HepG2 (cell line): ENCODE measurements at places on chromosomes 1 and 21.

- no peak for DNase-seq
Observed at GRCh38 chr21:31332525-31332924, 11.5 kb downstream of the TIAM1 start.

DNA sequence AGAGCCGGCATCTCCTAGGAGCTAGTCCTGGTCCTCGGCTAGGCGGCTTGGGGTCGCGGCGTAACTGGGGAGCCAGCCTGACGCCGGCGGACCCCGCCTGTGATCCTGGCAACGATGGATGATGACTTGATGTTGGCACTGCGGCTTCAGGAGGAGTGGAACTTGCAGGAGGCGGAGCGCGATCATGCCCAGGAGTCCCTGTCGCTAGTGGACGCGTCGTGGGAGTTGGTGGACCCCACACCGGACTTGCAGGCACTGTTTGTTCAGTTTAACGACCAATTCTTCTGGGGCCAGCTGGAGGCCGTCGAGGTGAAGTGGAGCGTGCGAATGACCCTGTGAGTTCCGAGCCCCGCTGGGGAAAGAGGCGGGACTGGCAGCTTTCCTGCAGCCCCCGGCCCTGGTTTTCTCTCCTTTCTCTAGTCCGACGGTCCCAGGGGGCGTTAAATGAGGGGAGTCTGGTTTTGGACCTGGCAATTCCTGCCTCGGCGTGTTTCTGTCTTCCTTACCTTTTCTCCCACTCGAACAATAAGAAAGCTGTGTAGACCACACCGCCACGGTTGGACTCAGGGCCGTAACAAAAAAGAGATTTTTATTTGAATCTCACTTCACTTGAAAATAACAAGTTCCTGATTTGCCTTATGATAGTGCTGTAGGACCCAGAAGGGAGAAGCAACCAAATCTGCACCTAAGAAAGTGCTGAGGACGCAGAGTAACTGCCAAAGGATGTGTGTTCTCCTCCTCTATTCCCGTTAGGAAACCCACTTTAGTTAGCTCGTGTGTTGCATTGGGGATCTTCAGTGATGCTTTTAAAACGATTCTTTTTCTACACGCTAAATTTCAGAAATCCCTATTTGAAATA, at the start of gene SPRTN:
TSS of gene SPRTN (plus strand) at position 24 of the 859 bp plus-strand sequence. CDS start at position 115, 91 bp downstream.
- DNase-seq, result no peak

DNA sequence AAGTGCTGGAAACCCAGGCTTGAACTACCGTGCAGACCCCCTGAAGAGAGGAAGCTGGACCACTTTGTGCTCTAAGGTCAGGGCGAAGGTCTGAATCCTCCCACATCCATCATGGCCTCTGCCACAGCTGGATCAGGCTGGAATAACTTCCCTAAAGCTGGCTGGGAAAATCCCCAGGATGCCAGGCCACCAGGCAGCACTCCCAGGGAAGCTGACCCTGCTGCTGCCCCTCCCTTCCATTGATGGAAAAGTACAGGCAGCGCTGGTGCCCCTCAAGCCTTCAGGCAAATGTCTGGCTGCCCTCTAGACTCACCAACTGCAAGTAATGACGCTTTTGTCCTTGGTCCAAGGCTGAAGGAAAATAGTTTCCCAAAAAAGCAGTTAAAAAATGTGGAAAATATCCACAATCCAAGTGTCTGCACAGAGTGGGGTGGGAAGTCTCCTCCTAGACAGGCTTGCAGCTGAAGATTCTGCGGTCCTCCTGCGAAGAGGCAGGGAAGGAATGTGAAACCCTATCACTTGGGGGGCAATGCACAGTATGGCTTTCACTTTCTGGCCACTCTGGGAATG, 39.9 kb upstream of the TSPAN2 start:
- no peak for DNase-seq

- DNase-seq, result no peak
Observed at GRCh38 chr1:167761400-167761799, 39.6 kb downstream of the MPZL1 start.

- no peak for DNase-seq
Observed at GRCh38 chr1:87147851-87148250, 180.8 kb upstream of the LMO4 start.

- no peak for DNase-seq
Observed at GRCh38 chr21:31162079-31162699, 123.9 kb upstream of the KRTAP19-8 start.

DNA sequence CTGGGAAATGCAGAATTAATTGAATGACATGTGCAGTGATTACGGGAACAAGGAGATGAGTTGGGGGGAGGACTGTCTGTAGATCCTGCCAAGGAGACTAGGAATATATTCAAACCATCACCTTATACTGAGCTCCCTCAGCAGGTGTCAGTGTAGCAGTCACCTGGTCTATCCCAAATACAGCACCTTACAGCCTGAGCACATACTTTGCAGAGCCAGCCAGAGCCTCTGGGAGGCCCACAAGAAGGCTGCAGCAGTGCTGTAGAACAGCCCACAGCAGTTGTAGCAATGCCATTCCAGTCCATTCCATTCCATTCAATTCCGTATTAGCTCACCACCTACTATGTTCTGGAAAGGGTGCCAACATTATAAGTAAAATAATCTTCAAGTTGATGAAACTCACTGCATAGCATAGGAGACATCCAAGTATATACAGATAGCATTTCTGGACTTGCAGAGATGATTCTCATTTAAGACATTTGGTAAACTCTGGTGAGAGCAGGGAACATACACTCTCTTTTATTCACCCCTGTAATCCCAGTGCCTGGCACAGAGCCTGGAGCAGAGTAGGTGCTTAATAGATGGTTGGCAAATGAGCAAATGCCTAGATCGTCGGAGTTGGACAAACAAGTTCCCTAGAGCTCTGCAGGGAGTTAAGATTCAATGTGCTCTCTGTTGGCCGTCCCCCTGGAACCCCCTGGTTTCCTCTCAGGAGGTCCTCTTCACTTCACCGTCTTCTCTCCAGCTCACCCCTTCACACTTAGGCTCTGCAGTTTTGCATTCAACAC, 44.7 kb downstream of the KCNC4 start:
- no peak for DNase-seq

DNA sequence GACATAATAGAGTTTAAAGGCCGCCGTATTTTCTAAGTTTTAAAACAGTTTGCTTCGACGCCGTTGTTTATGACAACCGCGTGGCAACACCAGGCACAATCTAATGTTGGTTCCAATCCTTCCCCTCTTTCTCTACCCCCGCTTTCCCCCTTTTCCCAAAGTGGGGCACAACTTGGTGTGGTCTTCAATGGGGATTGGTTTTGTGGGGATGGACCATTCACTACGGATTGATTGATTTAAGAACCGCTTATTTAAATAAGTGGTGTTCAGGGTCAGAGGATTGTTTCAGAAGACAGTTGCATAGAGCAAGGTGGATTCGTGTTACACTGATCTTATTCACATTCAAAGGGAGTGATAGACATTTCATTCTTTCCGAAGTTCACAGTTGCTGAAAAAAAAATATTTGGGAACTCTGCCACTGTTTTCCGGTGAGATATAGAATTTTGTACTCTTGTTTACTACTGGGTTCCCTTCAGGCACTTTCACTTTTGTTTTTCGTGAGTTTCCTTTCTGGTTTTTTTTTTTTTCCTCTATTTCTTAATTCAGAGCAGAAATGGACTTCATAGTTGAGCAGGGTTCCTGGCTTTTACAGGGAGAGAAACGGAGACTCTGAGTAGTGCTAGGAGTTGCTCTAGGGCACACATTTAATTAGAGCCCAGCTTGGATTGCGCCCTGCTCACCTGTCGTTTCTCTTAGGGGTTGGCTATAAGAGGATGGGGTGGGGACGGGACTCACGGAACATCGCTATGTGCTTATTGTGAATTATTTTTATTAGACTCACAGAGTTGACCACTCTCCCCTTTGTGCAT, 79.6 kb upstream of the AK4 start:
- DNase-seq, result no peak

DNA sequence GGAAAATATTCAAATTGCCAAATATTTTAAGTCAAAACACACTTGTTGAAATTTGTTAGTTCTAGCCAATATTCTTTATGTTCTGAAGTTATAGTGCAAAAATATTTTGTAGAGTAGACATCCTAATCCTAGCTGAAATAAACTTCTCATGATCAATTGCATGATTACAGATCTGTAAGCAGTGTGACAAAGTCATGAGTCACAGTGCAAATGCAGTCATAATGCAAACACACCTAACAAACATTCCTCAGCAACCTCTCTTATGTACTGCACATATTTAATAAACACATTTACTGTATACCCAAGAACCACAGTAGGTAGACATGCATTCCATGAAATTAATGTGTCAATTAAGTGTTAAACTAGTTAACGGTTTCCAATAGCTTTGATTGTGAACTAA, 1857.4 kb downstream of the NCAM2 start:
- no peak for DNase-seq

- peak; percentile 46 for DNase-seq
Observed at GRCh38 chr1:65235867-65236805, 73.2 kb upstream of the DNAJC6 start.

DNA sequence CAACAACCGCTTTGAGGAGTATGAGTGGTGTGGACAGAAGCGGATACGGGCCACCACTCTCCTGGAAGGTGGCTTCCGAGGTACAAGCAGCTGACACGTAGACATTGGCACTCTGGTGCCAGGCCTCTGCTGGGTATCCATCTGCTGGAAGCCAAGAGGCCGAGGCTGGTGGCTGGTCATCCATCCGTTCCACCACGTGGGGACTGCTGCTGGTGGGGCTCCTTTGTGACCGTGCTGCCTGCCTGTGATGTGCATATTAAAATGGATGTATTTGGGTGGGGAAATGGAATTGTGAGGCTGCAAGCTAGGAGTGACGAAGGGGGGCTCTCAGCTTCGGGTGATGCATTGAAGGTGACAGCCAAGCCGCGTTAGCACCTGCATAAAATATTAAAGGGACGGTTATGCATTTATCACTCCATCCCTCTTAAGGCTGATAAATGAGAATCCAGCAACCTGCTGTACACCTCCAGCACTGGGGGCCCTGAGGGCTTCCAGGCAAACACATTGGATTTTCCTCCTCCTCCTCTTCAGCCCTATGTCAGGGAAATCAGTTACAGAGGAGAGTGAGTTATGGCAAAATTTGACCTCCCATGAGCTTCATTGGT, 38.1 kb downstream of the TMEM53 start:
- DNase-seq, result no peak

DNA sequence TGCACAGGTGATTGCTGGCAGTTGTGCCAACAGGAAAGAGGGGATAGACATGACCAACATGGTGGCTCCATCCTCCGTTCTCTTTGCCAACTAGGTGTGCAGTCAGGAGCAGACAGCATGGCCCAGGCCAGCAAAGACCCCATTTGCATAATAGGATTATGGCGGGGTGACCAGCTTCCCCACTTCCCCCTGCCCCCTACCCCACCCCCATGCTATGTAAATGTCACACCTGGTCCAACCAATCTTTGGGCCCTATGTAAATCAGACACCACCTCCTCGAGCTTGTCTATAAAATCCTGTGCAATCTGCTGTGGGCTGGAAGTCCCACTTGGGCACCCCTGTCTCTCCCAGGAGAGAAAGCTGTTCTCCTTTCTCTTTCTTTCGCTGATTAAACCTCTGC, 146.0 kb downstream of the SLC30A10 start:
- DNase-seq, result no peak

GRCh38 chr1:20343149-20343937, 52.7 kb downstream of the VWA5B1 start:
- DNase-seq, result no peak

DNA sequence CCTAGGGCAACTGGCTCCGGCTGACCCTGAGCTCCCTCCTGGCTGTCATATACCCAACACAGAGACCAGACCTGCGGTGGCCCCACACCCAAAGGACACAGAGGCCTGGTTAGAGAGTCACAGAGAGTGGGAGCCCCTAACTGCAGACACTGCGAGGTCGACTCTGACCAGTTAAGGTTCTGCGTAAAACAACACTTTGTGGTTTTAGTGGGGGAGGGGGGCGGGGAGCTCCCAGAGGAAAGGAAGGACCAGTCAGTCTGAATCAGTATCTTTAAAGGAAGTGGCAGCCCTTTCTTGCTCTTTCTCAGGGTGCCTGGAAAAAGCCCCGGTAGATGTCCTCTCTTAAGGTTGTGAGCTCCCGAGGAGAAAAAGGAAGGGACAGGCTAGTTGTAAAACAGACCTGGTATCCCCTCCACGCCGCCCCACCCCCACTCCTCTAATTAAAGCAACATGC, 2.4 kb downstream of the SSBP3 start:
- no peak for DNase-seq

DNA sequence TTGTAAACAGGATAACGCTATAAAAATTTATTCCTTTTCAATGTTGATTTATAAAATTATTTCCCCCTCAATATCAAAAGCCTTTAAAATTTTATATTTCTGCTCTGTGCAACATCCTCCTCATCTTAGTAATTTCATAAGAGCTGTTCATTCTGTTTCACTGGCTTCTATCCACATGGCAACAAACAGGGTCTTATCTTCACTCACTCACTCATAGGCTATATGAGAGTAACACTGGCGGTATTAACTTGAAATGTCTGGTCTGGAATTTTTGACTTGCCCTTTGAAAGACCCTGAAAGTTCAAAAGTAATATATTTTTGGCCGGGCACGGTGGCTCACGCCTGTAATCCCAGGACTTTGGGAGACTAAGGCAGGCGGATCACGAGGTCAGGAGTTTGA, 77.4 kb upstream of the KRTAP11-1 start:
- DNase-seq, result no peak

DNA sequence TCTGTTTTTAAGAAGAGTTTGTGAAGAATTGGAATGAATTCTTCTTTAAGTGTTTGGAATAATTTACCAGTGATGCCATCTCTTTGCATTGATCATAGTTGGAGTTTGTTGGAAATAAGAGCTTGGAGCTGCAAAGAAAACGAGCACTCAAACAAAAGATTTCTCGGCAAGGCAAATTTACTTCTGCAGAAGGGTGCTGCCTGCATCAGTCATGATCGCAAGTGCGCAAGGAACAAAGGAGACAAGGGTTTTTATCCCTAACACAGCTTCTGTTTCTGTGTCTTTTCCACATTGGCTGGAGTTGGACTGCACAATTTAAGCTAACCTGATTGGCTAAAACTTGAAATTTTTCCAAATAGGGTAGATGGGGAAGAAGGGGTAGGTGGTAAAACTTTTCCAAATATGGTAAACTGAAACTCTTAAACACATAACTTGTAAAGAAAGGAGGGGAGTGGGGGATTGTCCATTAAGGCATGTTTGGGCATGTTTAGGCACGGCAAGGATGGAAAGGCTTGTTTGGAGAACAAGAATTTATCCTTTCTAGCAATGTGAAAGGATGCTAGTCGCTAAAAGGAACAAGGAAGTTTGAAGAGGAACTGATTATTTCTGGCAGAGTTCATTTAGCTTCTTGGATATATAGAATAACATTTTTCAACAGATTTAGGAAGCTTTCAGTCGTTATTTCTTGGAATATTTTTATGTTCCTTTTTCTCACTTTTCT, 3.5 kb upstream of the AADACL4 start:
- no peak for DNase-seq

- DNase-seq, result peak; percentile 81
Observed at GRCh38 chr1:150561254-150561973, 12.2 kb downstream of the ADAMTSL4 start.

DNA sequence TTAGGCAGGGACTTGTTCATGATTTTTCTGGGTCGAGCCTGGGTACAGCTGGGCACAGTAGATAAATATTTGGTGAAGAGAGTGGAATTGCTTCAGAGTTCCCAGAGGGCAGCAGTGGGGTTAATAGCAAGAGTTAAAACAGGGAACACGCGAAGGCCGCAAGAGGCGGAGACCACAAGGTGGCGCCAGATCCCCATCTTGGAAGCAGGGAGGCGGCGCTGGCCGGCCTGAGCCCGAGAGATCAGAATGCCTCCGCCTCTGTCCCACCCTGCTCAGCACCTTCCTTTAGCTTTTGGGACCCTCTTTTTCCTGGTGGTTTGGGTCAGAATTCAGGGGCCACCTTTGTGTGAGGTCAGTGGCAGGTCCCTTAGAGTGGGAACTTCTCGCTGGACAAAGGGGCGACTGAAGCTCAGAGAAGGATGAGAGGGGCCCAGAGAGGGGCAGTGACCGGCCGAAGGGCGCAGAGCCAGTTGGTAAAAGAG, 6.5 kb upstream of the PADI2 start:
- peak; percentile 66 for DNase-seq
